ENCODE measurements at places on chromosomes 6 and 20.

DNA sequence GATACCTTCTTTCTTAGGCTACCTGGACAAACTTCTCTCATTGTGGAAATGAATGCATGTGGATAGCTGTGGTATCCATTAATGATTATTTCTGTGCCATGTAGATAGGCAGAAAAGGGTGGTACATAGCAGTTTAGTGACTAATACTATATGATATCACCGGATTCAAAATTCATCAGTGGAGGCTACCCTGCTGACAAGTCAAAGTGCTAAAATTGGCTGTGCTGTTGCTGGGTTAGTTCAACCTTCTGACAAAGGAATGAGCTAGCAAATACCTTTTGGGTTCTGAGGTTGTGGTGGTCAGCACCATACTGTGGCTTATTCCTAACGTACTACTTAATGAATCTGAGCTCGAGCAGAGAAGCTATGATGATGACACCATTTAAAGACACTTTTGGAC, 109.1 kb downstream of the TFAP2B start:
- DNase-seq, result no peak

DNA sequence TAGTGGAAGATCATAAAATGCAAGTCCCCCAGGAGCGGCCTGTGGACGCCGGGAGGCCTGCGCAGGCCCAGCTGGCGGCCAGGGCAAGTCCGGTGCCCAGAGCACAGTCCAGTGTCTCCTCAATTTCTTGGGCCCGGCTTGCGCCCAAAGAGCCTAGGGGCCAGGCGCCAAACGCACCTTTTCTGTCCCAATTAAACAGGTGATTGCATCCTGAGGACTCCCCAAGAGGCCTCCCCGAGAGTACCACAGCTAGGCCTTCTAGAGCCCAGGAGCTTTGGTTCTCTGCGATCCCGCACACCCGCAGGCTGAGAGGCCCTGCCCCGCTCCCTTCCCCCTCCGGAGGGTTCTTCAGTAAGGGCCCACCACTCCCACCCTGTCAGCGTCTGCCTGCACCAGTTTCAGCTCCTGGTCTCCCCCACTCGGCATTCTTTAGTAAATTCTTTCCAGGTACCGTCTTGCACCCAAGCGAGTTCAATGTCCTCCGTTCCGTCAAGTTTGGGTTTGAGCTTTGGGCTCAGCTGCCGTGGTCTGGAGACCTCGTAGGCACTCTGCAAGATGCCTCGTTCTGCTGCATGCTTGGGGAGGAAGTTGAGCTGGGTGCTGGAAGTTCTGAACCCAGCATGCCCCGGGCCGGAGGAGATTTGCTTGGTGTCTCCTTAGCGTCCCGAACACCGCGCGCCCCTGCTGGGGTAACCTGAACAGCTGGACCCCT, 3.9 kb upstream of the NKX2-2 start:
- DNase-seq, result no peak

DNA sequence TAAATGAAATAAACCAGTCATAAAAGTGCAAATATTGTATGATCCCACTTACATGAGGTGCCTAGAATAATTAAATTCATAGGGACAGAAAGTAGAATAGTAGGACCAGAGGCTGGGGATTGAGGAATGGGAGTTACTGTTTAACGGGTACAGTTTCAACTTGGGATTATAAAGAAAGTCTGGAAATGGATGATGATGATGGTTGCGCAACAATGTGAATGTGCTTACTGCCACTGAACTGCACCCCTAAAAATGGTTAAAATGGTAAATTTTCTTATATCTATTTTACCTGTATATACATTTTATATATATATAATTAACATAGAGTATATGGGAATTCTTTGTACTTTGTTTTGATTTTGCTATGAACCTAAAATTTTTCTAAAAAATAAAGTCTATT, 53.3 kb upstream of the L3MBTL3 start:
- no peak for DNase-seq

- DNase-seq, result no peak
These were observed 30.5 kb upstream of the GMDS start for GRCh38 chr6:2275892-2276242.

- DNase-seq, result no peak
These were observed 47.5 kb downstream of the TRAM2 start for GRCh38 chr6:52529311-52529710.

DNA sequence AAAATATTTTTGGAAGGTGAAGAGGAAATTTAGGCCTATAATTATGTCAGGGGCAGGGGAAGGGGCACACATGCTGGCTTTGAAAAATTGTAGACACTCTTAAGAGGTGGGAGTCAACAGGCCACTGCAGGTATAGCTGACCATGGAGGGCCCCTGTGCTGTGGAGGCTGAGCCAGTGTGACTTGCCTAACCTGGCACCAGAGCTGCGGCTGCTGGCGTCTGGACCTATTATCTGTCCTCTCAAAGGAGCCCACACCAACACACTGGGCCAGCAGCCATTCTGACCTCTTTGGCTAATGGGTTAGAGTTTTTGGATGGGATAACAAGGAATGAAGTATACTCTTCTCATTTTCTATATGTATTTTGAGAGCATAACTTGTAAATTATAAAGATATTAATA, 4.5 kb downstream of the GID8 start:
- DNase-seq, result no peak

DNA sequence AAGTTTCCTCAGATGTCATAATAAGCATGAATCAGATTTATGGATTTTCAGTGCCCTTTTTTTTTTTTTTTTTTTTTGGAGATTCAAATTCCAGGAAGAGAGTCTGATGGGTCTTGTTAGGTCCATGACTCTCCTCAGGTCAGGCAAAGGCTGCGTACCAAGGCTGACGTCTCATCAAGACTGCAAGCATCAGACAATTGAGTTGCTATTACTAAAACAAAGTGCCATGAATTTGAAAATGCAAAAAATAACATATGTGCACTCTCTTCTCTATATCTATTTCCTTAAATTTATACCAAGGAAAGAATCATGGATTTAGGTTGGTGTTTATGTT, 134.7 kb downstream of the FAM83B start:
- DNase-seq, result no peak

DNA sequence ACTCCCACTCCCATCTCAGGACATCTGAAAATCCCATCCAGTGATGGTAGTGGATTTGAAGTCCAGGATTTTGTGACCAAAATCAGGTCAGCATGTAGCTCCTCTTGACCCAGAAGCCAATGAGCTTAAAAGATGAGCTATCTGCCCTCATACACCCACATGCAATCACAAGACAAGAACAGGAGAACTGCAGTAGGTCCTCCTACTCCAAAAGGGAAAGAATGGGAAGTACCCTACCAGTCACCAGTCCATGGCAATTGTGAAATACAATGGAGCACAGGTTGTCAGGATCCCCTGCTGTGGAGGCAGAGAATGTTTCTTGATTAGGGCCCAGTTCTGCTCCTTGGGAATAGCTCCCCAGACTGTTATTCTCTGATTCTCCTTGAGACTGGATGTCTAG, 347.3 kb upstream of the CNR1 start:
- DNase-seq, result no peak

- no peak for DNase-seq
These were observed 22.6 kb downstream of the B4GALT5 start for GRCh38 chr20:49690899-49691620.

DNA sequence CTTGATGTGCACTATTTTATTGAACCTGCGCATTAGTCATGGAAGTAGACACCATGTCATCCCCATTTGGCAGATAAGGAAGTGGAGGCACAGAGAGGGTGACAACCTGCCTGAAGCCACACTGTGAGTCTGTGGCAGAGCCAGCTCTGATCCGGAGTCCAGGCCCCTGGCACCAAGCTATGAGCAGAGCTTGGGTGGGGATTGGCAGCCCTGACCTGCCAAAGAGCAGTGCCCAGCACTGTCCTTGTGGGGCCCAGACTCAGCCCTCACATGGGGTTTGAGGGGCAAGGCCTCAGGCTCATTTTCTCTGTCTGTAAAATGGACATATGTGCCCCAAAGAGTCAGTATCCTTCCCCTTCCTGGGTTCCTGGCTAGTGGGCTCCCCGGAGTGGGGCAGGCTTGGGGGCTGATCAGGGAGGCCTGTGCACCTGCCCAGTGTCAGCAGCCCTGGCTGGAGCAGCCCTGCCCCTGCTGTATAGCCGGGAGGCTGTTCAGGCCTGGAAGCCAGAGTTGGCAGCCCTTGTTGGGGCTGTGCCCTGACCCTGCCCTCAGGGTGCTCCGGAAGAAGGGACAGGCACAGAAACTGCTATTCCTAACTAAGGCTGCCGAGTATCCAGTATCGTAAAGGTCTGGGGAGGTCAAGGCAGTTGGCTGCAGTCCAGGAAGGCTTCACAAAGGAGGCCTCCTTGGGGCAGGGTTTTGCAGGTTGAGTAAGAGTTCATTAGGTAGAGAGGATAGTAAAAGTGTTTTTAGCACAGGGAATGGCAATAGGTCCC, 38.7 kb downstream of the TGM2 start:
- no peak for DNase-seq

DNA sequence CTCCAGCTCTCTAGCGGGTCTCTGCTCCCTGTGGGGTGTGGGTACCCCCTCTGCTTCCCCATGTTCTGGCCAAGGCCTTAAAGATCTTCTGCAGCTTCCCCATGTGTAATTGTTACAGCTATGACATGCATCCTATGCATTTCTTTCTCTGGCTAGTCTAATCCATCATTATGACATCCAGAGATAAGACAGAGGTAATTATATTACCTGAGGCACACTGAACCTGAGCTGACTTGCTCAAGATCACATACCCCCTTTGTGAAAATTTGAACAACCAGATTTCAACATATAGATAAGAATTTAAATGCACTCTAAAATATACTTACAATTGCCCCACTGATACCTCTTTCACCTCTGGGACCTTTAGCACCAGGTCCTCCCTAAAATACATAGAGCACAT, 102.4 kb downstream of the COL12A1 start:
- DNase-seq, result no peak

- DNase-seq, result no peak
These were observed 402.5 kb downstream of the PLCB1 start for GRCh38 chr20:8534368-8535160.
